ENCODE measurements at places on chromosomes 2 and 18.

DNA sequence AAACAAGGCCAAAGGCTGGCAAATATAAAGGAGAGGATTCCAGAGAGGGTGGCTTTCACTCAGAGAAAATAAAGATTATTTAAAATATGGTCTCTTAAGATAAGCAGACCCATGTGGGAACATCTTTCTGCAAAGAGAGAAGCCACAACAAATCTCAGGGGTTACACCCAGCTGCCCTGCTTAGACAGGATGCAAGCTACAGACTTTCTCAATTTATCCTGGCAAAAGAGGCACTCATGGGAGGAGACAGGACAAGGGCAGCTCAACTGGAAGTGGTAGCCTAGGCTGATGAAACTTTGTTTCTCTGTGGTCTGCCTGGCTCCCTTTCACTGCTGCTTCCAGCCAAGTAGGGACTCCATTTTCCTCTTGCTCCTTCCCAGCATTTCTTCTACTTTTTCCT is 25.9 kb upstream of the SULT1C4 start:
- DNase-seq, result no peak
- H3K4me1 ChIP-seq, result peaks cover 2% of the 10 kb centered on the region
- no peak overlapping the region for H3K4me3 ChIP-seq
- H3K36me3 ChIP-seq, result no peaks in the 10 kb centered on the region
- no peak overlapping the region for H3K27ac ChIP-seq

- H3K27ac ChIP-seq, result no peak overlapping the region
- H3K4me3 ChIP-seq, result no peak overlapping the region
- H3K4me1 ChIP-seq, result peaks cover 20% of the 10 kb centered on the region
- no peaks in the 10 kb centered on the region for H3K36me3 ChIP-seq
- DNase-seq, result no peak
Measured at GRCh38 chr2:126699716-126700581, 44.0 kb downstream of the GYPC start.

- H3K4me1 ChIP-seq, result no peaks in the 10 kb centered on the region
- H3K27ac ChIP-seq, result no peak overlapping the region
- H3K4me3 ChIP-seq, result no peak overlapping the region
- H3K36me3 ChIP-seq, result no peaks in the 10 kb centered on the region
- no peak for DNase-seq
Measured at GRCh38 chr2:157184161-157184895, 73.2 kb upstream of the GALNT5 start.

GRCh38 chr2:235314371-235314930 is 179.4 kb upstream of the AGAP1 start:
- H3K27ac ChIP-seq, result no peak overlapping the region
- no peak overlapping the region for H3K4me3 ChIP-seq
- no peaks in the 10 kb centered on the region for H3K4me1 ChIP-seq
- no peak for DNase-seq
- no peaks in the 10 kb centered on the region for H3K36me3 ChIP-seq

DNA sequence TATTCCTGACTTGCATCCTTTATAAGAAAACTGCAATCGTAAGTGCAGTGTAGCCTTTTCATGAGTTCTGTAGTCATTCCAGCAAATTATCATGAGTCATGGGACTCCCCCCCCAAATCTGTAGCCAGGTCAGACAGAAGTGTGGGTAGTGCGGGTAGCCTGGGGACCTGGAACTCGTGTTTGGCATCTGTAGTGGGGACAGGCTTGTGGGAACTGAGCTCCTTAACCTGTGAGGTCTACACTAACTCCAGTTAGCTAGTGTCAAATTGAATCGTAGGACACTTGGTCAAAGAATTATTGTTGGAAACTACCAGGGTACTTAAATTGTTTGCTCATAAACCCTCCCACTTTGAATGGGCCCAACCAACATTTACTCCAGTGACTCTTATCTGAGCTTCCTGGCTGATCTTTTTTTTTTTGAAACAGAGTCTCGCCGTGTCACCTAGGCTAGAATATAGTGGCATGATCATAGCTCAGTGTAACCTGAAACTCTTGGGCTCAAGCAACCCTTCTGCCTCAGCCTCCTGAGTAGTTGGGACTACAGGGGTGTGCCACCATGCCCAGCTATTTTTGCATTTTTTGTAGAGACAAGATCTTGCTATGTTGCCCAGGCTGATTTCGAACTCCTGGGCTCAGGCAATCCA is 12.4 kb downstream of the PFN4 start:
- no peaks in the 10 kb centered on the region for H3K27me3 ChIP-seq
- H3K27ac ChIP-seq, result no peak overlapping the region
- H3K4me1 ChIP-seq, result no peaks in the 10 kb centered on the region
- DNase-seq, result no peak
- H3K36me3 ChIP-seq, result no peaks in the 10 kb centered on the region
- no peak overlapping the region for H3K4me3 ChIP-seq

- H3K4me3 ChIP-seq, result no peak overlapping the region
- H3K4me1 ChIP-seq, result no peaks in the 10 kb centered on the region
- H3K27ac ChIP-seq, result no peak overlapping the region
- H3K27me3 ChIP-seq, result no peaks in the 10 kb centered on the region
- no peak for DNase-seq
- no peaks in the 10 kb centered on the region for H3K36me3 ChIP-seq
Measured at GRCh38 chr2:51297488-51297887, 265.6 kb upstream of the NRXN1 start.

DNA sequence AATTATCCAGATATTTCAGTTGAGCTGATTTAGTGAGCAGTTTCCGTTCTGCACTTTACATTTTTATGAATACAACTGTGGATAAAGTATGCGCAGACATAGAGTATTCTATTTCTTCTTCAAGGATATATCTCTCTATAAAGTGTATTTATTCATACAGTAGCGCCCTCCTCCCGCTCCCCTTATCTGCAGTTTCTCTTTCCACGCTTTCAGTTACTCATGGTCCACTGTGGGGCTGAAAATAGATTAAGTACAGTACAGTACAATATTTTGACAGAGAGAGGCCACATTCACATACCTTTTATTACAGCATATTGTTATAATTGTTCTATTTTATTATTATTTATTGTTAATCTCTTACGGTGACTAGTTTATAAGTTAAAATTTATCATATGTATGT is 19.7 kb upstream of the FHL2 start:
- no peaks in the 10 kb centered on the region for H3K27me3 ChIP-seq
- no peak overlapping the region for H3K4me3 ChIP-seq
- H3K4me1 ChIP-seq, result no peaks in the 10 kb centered on the region
- no peaks in the 10 kb centered on the region for H3K36me3 ChIP-seq

DNA sequence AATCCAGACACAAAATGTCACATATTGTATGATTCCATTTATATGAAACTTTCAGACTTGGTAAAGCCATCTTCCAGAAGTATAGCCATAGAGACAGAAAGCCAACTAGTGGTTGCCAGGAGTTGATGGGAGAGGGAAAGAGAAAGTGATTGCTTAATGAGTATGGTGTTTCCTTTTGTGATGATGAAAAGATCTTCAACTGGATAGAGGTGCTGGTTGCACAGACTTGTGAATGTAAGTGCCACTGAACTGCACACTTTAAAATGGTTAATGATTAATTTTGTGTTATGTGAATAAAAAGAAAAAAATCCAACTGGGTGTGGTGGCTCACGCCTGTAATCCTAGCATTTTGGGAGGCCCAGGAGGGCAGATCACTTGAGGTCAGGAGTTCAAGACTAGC is 135.3 kb upstream of the SLC1A4 start:
- no peak overlapping the region for H3K27ac ChIP-seq
- H3K4me1 ChIP-seq, result peaks cover 32% of the 10 kb centered on the region
- no peak for DNase-seq
- H3K4me3 ChIP-seq, result no peak overlapping the region

DNA sequence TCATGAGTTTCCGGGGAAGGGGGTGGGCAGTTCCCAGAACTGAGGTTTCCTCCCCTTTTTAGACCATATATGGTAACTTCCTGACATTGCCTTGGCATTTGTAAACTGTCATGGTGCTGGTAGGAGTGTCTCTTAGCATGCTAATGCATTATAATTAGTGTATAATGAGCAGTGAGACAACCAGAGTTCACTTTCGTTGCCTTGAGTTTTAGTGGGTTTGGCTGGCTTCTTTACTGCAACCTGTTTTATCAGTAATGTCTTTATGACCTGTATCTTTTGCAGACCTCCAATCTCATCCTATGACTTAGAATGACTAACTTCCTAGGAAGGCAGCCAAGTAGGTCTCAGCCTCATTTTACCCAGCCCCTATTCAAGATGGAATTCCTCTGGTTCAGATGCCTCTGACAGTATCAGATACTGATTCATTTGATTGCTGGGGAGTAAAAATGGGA is 447.3 kb downstream of the XIRP2 start:
- H3K27me3 ChIP-seq, result no peaks in the 10 kb centered on the region
- no peak for DNase-seq
- no peak overlapping the region for H3K4me3 ChIP-seq
- no peak overlapping the region for H3K27ac ChIP-seq

DNA sequence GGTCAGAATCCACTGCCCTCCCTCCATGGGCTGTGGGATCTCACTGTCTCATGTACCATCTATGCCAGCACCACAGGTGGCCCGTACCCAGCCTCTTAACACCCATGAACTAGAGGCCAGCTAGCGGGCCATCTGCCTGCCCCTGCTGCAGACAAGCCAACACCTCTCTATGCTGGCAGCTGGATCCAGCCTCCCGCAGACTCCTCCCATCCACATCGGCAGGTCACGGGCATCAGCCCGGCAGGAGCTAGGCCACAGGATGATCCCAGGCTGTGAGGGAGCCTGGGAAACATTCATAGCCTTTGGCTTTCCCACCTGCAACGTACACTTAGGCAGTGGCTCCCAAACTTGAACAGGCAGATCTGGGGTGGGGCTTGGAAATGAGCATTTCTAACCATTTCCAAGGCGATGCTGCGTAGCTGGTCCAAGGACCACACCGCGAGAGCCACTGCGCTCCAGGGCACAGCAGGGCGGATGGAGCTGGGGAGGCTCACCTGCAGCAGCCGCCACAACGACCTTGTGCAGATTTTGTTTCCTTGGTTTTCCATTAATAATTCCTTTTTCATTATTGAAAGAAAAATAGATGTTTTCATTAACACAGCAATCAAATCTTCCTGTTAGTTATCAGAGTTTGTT is 114.7 kb downstream of the KCNF1 start:
- H3K27me3 ChIP-seq, result no peaks in the 10 kb centered on the region
- no peak overlapping the region for H3K27ac ChIP-seq
- H3K4me3 ChIP-seq, result no peak overlapping the region

- no peak for DNase-seq
- H3K36me3 ChIP-seq, result no peaks in the 10 kb centered on the region
- no peak overlapping the region for H3K4me3 ChIP-seq
Measured at GRCh38 chr2:216732334-216732733, 37.0 kb upstream of the IGFBP5 start.

DNA sequence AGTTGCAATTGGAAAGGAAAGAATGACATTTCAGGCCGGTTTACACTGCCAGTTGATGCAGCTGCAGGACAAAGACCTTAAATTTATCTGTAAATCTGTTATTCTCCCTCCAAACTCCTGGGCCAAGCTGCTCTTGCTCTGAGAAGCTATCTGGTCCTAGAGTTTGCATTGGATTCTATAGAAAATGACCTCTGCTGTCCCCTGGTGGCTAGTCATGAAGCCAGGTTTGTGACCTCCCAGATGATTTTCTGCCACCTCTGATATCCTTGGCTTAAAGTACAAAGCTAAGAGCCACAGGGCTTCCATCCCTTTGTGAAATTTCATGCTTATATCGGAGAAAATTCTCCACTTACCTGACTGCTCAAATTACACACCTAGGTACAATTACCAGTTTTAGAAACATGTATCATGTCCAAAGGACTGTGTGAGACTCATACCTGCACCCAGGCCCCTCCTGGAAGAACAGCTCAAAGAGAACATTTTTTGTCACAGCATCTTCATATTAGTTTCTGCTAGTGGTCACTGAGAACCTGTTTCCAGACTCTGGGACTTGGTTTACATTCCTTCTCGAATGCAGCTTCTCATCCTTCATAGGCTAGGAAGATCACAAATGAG is 28.9 kb upstream of the IER3IP1 start:
- peaks cover 59% of the 10 kb centered on the region for H3K4me1 ChIP-seq
- no peak overlapping the region for H3K27ac ChIP-seq
- H3K27me3 ChIP-seq, result no peaks in the 10 kb centered on the region
- DNase-seq, result peak; percentile 66
- no peaks in the 10 kb centered on the region for H3K36me3 ChIP-seq
- H3K4me3 ChIP-seq, result no peak overlapping the region

- H3K4me3 ChIP-seq, result no peak overlapping the region
- H3K36me3 ChIP-seq, result no peaks in the 10 kb centered on the region
- no peaks in the 10 kb centered on the region for H3K4me1 ChIP-seq
- H3K27ac ChIP-seq, result no peak overlapping the region
- no peaks in the 10 kb centered on the region for H3K27me3 ChIP-seq
Measured at GRCh38 chr2:65471409-65471808, 39.0 kb upstream of the SPRED2 start.

DNA sequence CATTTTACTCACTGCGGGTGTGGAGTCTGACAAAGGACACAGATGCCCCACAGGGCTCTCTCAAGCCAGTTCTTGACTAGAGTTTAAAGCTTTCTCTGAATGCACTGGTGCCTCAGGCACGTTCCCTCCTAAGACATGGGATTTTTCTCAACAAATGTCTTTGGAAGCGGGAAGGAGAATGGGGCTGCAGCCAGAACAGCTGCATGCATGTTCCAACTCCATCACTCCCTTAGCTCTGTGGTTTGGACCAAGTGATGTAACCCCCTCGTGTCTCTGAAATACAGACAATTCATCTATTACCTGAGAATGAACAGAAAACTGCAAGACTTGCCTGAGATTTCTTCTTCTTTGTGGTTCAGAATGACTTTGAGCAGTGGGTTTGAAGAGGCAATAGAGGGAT is 141.7 kb upstream of the SERPINE2 start:
- DNase-seq, result no peak
- H3K4me1 ChIP-seq, result peaks cover 6% of the 10 kb centered on the region
- no peak overlapping the region for H3K4me3 ChIP-seq
- H3K27me3 ChIP-seq, result no peaks in the 10 kb centered on the region
- H3K36me3 ChIP-seq, result no peaks in the 10 kb centered on the region
- H3K27ac ChIP-seq, result no peak overlapping the region

DNA sequence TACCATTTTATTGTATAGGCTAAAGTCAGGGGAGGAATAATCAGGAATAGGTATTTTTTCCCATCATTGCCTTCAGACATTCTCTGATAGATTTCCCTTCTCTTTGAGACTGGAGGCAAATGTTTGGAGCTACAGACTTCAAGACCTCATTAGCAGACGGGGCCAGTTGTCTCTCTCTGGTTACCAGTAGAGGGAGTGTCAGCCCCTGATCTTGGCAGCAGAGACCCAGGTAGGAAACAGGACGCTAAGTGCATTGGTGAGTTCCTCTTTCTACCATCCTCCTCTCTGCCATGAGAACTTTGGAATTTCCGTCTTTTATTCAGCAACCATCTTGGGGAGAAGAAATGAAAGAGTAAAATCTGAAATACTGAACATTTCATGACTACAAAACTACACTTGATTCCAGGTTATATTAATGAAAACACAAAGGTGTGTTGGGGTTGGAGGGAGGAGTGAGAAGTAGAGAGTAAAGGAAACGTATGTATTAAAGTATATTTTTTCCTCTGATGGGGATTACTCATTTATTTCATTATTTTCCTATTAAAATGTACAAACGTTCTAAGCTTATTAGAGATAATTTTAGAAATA is 186.2 kb upstream of the GCFC2 start:
- no peaks in the 10 kb centered on the region for H3K36me3 ChIP-seq
- H3K4me1 ChIP-seq, result no peaks in the 10 kb centered on the region
- H3K27ac ChIP-seq, result no peak overlapping the region
- no peaks in the 10 kb centered on the region for H3K27me3 ChIP-seq
- no peak overlapping the region for H3K4me3 ChIP-seq

GRCh38 chr2:46257476-46257875 is 39.7 kb upstream of the EPAS1 start:
- H3K27ac ChIP-seq, result no peak overlapping the region
- no peaks in the 10 kb centered on the region for H3K36me3 ChIP-seq
- H3K4me1 ChIP-seq, result no peaks in the 10 kb centered on the region
- no peaks in the 10 kb centered on the region for H3K27me3 ChIP-seq
- no peak overlapping the region for H3K4me3 ChIP-seq
